Kidney (tissue), 22 donors: ENCODE measurements at places on chromosomes 5 and 9.

- no peak for DNase-seq
Measured at GRCh38 chr9:126853667-126854066, 6.8 kb upstream of the ZBTB34 start.

GRCh38 chr5:10416868-10417267 is 24.8 kb upstream of the ROPN1L start:
- DNase-seq, result no peak

GRCh38 chr5:90866333-90866732 is 307.7 kb downstream of the ADGRV1 start:
- no peak for DNase-seq

GRCh38 chr9:129285979-129286772 is 108.1 kb upstream of the IER5L start:
- no peak for DNase-seq

DNA sequence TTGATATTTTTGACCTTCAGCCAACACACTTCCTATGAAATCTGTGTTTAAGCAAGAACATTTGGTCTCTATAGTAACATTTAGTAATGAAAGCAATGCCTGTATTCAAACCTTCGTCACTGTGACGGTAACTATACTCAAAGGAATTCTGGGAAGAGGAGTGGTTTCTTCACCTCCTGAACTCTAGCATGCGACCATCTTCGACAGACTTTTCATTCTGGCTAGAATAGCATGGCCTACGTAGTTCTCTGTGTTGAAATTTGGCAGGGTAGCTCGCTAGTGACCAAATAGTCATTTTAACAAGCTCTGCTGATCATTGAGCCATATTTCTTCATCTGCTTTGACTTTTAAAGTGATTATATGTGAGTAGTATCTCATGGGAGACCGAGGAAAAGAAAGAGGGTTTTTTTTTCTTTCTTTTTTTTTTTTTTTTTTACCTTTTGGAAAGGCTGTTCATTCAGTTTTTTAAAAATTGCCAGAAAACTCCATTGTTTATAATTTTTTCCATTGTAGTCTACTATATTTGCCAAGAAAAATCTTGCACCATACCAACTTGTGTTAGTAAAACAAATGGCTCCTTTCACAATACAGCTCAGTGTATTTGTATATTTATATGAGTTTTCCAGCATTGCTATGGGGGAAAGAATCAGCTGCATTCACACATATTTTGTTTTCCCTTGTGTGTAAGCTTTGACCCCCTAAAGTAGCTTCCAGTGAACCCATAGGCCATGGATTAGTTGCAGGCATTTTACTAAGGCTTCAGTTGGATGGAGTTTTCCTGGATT is 166.8 kb downstream of the NNT start:
- peak; percentile 31 for DNase-seq

DNA sequence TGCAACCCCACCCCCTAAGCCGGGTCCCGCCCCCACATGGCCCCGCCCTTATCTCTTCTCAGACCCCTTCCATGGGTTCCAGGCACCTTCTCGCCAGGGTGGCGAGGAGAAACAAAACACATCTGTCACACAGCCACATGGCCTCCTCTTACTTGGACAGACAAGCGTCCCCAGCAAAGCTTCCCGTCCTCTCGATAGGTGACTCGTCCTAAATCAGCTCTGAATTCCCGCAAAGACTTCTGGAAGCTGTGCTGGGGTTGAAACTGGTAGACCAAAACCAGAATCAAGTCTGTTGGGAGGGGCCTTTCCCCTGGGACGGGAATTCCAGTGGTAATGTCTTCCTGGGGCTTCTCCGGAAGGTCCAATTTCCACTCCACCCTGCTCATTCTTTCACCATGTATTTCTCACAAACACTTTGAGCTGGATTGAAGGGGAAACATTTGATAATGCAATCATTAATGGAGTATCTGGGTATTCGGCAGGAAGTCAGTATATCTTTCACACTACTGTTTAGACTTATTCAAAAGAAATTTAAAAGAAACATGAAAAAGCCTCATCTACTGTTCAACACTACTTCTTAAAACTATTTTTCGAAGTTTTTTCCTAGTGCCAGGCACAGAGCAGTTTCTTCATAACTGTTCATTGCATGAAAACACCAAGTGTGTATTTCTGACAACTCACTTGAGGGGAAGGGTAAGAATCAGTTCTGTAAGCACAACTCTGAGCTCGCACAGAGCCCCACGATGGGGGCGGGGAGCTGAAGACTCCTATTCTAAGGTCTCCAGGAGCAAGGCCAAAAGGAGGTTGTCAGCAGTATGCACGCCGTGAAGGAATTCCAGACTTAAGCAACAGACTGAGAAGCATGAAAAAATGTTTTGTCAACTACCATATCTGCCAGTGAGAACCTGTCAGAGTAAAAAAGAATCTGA is 644 bp upstream of the CTNNAL1 start:
- DNase-seq, result peak; percentile 61

- DNase-seq, result no peak
Measured at GRCh38 chr5:155598552-155598951, 585.0 kb downstream of the KIF4B start.

DNA sequence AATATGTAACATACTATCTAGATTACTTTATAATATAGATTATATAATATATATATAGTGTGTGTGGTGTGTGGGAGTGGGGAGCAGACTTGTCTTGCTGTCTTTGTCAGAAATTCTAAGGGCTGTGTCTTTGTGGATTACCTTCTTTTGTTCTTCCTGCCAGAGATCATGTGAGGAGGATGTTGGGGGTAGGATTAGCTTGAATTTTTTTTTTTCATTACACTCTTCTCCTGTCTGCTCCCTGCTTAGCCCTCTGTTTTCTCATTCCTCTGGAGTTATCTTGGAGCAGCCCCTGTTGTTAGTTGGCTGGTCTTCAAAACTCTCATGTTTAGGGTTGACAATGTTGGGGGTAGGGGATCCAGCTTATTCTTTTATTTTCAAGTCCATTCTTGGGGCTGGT is 21.0 kb upstream of the C9orf40 start:
- no peak for DNase-seq
